Fibroblast of skin of abdomen (primary cell): ENCODE measurements at places on chromosomes 16 and 17.
A peak's percentile ranks its signal among the peaks of the same experiment; 100 is the strongest.

DNA sequence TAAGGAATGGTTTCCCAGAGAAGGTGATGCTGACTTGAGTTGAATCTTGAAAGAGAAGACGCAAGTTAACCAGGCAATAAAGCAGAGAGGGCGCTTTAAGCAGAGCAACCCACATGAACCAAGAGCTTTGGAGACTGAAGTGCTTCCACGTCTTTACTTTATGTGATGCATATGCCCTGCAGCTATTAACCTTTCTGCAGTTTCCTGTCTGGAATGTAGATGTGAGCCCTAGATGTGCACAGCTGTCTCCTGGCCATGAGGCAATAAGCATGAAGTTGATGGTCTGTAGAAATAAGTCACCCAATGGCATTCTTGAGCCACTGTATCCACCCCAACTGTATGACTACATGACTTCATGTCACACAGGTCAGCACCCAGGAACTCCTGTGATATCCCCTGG, 5.7 kb upstream of the CHST4 start:
- DNase-seq = no peak

GRCh38 chr17:72566671-72567484, 446.1 kb downstream of the SOX9 start:
- DNase-seq = no peak

DNA sequence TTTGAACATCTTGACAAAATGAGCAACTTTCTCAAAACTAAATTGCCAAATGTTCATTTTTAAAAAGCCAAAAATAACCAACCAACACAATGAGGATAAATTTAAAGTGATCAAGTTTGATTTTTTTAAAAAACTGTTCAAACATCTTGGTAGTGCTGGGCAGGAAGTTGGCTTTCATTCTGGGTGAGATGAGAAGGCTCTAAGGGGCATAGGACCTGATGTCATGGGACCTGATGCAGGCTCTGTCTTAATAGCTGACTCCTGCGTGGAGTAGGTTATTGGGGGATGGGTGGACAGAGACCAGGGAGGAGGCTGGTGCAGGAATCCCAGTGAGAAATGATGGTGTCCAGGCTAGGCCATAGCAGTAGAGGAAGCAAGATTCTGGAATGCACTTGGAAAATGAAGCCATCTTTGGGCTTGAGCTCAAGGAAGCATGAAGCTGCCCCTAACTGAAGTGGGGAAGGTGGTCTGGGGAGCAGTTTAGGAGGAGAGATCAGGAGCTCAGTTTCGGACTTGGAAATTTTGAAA, 20.4 kb downstream of the NLRC5 start:
- no peak for DNase-seq

- peak; percentile 60 for DNase-seq
Measured at GRCh38 chr17:44536090-44536953, 21.0 kb upstream of the FZD2 start.

GRCh38 chr17:77833769-77834168, 124.7 kb upstream of the TNRC6C start:
- no peak for DNase-seq

- DNase-seq = peak; percentile 54
Measured at GRCh38 chr17:1491443-1492248, 840 bp downstream of the MYO1C start.

GRCh38 chr16:46906360-46907060, 22.3 kb downstream of the GPT2 start:
- DNase-seq = no peak

GRCh38 chr17:34487626-34488025, 91.8 kb upstream of the TMEM132E start:
- no peak for DNase-seq

GRCh38 chr17:17309356-17309755, 6.2 kb downstream of the NT5M start:
- DNase-seq = no peak

DNA sequence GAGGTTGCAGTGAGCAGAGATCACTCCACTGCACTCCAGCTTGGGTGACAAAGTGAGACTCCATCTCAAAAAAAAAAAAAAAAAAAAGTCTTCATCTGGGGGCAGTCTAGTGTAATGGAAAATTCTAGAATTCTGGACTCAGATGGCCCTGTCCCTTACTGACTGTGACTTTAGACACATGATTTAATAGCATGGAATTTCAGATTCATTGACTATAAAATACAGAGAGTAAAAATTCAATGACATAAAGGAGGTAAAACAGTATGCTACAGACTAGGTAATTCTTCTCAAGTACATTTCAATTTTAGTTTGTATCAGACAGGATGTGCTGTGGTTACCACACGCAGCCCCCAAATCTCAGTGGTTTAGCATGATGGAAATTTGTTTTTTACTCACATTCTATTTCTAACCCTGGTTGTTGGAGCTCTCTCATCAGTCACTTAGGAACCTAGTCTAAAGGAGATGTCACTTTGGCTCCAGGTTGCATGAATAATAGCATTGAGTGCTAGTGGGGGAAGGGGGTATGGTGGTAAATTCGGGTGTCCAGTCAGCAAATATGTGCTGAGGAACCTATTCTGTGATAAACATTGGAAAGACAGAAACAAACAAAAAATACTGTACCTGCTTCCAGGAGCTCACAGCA, 444.0 kb downstream of the XYLT1 start:
- no peak for DNase-seq

GRCh38 chr16:48497932-48498768, 111.8 kb downstream of the N4BP1 start:
- DNase-seq = no peak

DNA sequence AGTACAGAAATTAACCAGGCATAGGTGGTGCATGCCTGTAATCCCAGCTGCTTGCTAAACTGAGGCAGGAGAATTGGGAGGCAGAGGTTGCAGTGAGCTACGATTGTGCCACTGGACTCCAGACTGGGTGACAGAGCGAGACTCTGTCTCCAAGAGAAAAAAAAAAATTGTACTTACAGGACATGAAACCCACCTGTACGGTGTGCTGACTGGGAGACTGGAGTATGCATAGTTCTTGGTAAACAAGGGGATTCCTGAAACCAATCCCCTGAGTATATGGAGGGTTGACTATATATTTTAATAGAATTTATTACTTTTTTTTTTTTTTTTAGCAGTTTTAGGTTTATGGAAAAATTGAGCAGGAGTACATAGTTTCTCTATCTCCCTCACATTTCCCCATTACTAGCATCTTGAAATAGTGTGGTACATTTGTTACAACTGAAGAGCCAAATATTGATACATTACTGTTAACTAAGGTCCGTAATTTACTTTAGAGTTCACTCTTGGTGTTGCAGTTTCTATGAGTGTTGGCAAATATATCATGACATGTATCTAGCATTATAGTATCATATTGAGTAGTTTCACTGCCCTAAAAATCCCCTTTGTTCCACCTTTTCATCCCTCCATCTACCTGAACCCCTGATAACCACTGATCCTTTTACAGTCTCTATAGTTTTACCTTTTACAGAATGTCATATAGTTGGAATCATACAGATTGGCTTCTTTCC, 19.3 kb downstream of the TENT4B start:
- no peak for DNase-seq

DNA sequence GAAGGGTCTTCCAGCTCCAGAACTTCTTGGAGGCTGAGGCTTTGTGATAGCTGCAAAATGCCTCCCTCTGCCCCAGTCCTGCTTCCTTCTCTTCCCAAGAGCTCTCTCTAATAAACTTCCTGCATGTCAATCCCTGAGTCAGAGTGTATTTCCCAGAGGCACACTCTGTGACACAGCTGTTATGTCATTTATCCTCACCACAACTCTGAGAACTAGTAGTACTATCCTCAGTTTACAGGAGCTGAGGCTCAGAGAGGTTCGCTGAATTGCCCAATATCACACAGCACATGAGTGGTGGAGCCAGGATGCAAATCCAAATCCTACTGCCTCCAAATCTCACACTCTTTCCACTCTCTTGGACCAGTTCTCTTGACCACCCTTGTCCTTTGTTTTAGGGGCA, 20.0 kb downstream of the UNC45B start:
- DNase-seq = peak; percentile 12

DNA sequence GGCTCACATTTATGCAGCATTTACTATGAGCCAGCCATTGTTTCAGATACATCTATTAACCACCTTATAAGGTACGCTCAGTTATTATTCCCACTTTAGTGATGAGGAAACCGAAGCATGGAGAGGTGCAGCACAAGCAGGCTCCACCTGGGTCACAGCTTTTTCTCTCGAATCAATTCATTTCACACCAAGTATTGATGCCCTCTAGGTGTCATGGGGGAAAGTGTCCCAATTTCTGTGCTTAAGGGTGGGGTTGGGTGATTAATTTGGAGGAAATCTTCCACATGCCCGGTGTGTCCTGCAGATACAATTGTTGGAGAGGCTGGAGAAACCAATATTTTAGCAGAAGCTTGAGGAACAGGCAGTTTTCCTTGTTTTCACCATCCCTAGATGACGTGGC, 62.7 kb upstream of the DNAJA2 start:
- no peak for DNase-seq

- DNase-seq = no peak
Measured at GRCh38 chr16:72164691-72165090, 7.3 kb downstream of the PMFBP1 start.

- peak; percentile 21 for DNase-seq
Measured at GRCh38 chr16:53646506-53646905, 57.2 kb downstream of the RPGRIP1L start.

DNA sequence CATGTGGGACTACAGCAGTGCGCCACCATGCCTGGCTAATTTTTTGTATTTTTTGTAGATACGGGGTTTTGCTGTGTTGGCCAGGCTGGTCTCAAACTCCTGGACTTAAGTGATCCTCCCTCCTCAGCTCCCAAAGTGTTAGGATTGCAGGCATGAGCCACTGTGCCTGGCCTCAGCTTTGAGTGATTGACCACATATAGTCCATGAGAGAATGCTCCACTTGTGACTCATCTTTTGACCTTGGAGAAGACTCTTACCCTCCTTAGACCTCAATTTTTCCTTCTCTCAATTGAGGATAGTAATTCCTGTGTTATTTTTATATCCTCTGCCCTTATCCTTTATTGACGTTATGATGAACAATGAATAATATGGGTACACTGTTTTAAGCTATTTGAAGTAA, 30.9 kb upstream of the DUSP14 start:
- DNase-seq = peak; percentile 79

GRCh38 chr16:75319513-75320411, 68.3 kb upstream of the BCAR1 start:
- peak; percentile 91 for DNase-seq

- DNase-seq = no peak
Measured at GRCh38 chr16:7839568-7839967, 506.9 kb downstream of the RBFOX1 start.

- peak; percentile 63 for DNase-seq
Measured at GRCh38 chr17:40019140-40019991, 4.1 kb downstream of the CSF3 start.

DNA sequence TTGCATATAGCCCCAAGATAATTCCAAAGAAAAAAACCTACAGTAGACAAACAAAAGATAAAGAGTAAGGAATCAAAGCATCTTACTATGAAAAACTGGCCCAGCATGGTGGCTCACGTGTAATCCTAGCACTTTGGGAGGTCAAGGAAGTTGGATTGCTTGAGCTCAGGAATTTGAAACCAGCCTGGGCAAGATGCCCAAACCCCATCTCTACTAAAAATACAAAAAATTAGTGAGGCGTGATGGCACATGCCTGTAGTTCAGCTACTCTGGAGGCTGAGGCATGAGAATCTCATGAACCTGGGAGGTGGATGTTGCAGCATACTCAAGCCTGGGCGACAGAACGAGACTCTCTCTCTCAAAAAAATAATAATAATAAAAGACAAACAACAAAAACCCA, 764.7 kb upstream of the KIF2B start:
- DNase-seq = no peak

DNA sequence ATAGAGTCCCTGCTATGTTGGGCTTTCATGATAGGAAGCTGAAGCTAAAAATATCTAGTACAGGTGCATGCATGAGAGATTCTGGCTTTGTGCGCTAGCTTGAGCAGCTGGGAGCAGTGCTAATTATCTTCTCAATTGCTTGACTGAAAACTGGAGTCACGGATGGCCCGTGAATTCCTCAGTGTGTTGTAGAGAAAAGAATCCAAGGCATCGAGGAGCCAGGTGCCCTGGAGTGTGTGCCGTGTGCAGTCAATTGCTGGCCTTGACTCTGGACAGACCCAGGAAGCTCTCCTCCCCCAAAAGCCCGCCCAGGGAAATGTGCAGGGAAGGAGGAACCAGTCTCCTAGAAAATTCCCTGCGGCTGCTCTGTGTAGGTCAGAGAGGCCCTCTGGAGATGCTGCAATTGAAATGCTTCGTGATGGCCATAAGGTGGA, 14.2 kb downstream of the LGALS3BP start:
- no peak for DNase-seq

- DNase-seq = no peak
Measured at GRCh38 chr17:1232786-1233185, 37.5 kb upstream of the BHLHA9 start.

GRCh38 chr17:37699285-37699973, 45.4 kb downstream of the HNF1B start:
- DNase-seq = peak; percentile 56

DNA sequence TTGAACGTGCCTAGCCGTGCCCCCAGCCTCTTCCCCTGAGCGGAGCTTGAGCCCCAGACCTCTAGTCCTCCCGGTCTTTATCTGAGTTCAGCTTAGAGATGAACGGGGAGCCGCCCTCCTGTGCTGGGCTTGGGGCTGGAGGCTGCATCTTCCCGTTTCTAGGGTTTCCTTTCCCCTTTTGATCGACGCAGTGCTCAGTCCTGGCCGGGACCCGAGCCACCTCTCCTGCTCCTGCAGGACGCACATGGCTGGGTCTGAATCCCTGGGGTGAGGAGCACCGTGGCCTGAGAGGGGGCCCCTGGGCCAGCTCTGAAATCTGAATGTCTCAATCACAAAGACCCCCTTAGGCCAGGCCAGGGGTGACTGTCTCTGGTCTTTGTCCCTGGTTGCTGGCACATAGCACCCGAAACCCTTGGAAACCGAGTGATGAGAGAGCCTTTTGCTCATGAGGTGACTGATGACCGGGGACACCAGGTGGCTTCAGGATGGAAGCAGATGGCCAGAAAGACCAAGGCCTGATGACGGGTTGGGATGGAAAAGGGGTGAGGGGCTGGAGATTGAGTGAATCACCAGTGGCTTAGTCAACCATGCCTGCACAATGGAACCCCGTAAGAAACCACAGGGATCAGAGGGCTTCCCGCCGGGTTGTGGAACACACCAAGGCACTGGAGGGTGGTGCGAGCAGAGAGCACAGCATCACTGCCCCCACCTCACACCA, 724 bp downstream of the GAA start:
- DNase-seq = no peak

DNA sequence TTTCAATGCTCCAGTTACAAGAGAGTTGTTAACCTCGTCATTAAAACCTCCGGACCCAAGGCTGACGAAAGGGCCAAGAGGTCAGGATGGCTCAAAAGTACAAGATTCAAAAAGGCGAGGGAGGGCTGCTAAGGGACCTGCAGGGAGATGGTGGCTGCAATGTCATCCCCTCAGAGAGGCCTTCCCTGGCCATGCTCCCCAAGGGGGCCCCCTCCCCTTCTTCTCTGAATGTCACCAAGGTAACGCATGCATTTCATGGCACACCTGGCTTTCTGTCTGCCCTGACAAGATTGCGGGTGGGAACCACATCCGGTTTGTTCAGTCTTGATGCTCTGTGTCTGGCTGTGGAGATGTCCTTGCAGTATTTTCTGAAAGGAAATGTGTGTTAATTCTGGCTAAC, 89.9 kb downstream of the C16orf78 start:
- no peak for DNase-seq
